ENCODE measurements at places on chromosomes 11 and 22.

DNA sequence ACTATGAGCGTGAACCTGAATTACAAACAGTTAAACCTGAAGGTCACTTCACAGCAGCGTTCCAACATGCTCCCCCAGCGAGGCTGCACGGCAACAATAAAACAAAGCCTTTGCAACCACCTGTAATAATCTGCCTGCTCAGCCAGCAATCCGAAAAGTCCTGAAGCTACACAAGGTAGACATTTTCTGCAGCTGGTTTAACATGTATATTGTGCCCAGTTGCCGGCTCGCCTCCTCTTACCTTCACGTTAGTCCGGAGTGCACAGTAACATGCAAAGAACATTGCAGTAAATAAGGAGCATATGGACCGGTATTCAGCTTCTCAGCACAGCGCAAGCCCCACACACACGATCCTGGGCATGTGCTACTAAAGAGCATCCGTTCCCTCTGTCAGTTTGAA, 704.3 kb downstream of the DLG2 start:
- peaks cover 7% of the 10 kb centered on the region for H3K4me1 ChIP-seq
- no peak for DNase-seq
- no peaks in the 10 kb centered on the region for H3K36me3 ChIP-seq
- peak overlapping the region; percentile 69 for H3K4me3 ChIP-seq
- no peak overlapping the region for H3K27ac ChIP-seq

GRCh38 chr11:64263021-64263946, 12.0 kb downstream of the PLCB3 start:
- no peak for DNase-seq
- peaks cover 16% of the 10 kb centered on the region for H3K36me3 ChIP-seq
- no peak overlapping the region for H3K4me3 ChIP-seq
- no peaks in the 10 kb centered on the region for H3K27me3 ChIP-seq
- H3K4me1 ChIP-seq, result peaks cover 11% of the 10 kb centered on the region

GRCh38 chr11:1460396-1460985, 26.1 kb downstream of the MOB2 start:
- H3K36me3 ChIP-seq, result peaks cover 3% of the 10 kb centered on the region
- H3K4me1 ChIP-seq, result no peaks in the 10 kb centered on the region
- H3K4me3 ChIP-seq, result no peak overlapping the region
- no peak overlapping the region for H3K27ac ChIP-seq
- DNase-seq, result no peak

GRCh38 chr11:61689164-61689496, 8.9 kb downstream of the DAGLA start:
- H3K36me3 ChIP-seq, result no peaks in the 10 kb centered on the region
- peaks cover 19% of the 10 kb centered on the region for H3K27me3 ChIP-seq
- H3K4me3 ChIP-seq, result no peak overlapping the region
- no peak overlapping the region for H3K27ac ChIP-seq
- DNase-seq, result no peak

DNA sequence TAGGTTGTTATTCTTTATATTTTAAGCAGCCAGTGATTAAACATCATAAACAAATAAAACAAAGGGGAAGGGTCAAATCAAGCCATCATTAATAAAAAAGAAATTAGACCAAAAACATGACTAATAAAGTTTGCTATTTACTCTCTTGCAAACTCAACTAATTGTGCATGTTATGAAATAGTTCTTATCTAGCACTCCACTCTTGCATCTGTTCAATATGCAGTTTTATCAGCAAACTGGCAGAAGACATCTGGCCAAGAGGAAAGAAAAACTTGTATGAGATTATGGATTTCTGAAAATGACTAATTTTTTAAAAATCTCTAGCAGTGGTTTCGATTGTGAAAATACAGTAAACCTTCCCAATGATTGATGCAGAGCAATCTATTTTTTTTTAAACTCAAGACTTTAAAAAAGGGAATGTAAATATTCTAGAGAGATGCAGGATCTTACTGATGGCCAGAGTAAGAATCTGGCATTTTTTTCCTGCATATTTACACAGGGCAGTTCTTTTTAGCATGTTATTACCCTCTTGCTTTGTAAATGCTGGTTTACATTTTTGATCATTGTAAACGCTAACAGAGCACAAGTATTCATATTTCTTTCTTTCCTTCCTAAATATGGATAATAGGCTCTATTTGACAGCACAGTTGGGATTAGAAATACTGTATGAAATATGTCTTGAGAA, 83.3 kb downstream of the GRIA4 start:
- no peak overlapping the region for H3K4me3 ChIP-seq
- no peaks in the 10 kb centered on the region for H3K36me3 ChIP-seq
- no peak for DNase-seq
- H3K4me1 ChIP-seq, result peaks cover 10% of the 10 kb centered on the region

DNA sequence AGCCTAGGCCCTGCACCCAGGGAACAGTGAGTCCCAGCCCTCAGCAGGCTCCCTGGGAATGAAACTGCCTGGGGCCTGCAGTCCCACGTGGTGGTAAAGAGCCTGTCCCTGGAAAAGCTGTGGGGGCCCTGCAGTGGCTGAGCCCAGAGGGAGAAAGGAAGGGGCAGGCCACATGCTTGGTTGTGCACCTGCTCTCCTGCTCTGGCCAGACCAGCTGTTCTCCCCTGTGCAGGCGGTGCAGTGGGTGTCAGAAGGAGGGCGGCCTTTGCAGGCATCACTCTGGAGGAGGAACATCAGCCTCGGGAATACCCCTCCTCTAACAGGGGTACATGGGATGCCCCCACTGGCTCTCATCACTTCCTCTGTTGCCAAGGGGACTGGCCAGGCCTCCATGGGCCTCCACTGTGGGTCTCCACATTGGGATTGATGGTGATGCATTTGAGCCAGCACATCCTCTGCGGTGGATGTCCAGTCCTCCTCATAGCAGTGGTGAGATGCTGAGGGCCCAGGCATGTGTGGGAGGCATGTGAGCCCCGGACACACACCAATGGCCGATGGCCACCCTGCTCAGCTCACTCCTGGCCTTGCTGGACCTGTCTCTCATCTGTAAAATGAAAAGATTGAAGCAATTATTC, 690.4 kb downstream of the BRD1 start:
- no peaks in the 10 kb centered on the region for H3K4me1 ChIP-seq
- H3K27ac ChIP-seq, result no peak overlapping the region
- no peak for DNase-seq
- no peak overlapping the region for H3K4me3 ChIP-seq
- H3K36me3 ChIP-seq, result no peaks in the 10 kb centered on the region
- peaks cover 14% of the 10 kb centered on the region for H3K27me3 ChIP-seq
